Vagina (tissue), 2 donors: ENCODE measurements at places on chromosomes 16 and 17. TPM values are rescaled to one million over a fixed set of nuclear protein-coding genes. Genes with fewer than 3 reads are reported as not detected.
A peak's percentile ranks its signal among the peaks of the same experiment; 100 is the strongest.

ALDH3A2 gene
- 268 TPM for total RNA-seq

B3GNT9 gene
- 12.8 TPM for total RNA-seq

DNA sequence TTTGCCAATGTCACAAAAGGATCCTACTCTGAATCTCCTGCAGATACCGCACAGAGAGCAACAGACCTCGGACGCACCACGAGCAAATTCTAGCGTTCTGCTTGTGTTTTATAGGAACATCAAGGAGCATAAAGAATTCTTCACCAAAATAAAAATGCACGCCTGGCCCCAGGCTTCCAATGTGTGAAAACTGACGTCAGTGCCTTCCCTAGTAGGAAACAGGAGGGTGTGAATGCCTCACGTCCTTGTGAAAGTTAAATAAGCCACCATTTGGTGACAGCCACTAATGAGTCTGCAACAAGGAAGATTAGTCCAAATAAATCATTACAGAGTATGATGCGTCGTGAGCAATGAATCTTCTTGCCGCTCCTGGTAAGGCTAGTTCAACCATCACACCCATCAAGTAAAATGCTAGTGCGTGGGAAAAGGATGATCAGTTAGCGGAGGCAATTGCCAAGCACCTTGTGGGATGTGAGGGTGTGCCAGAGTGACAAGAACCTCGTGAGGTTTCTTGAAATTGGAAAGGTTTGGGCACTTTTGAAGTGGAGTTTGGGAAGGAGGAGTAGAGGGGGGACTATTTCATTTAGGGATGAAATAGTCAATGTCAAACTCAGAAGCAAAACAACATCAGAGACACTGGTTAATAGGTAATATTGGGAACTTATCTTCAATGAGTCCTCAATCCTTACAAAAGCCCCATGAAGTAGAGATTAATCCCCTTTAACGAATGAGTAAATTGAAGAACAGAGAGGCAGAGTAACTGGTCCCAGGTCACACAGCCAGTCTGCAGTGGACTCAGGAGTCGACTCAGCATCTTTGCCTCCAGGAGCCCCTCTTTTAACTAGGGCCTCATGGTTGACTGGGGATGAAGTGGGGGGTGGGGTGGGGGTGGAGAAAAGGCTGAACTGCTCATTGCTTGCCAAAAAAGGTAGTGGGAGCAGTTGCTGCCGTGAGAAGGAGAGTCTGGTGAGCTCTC is 238.8 kb downstream of the SLC39A11 start:
- no peak for DNase-seq
- H3K27me3 ChIP-seq = no peaks in the 10 kb centered on the region
- H3K4me3 ChIP-seq = no peak overlapping the region
- no peaks in the 10 kb centered on the region for H3K4me1 ChIP-seq
- no peaks in the 10 kb centered on the region for H3K36me3 ChIP-seq

DNA sequence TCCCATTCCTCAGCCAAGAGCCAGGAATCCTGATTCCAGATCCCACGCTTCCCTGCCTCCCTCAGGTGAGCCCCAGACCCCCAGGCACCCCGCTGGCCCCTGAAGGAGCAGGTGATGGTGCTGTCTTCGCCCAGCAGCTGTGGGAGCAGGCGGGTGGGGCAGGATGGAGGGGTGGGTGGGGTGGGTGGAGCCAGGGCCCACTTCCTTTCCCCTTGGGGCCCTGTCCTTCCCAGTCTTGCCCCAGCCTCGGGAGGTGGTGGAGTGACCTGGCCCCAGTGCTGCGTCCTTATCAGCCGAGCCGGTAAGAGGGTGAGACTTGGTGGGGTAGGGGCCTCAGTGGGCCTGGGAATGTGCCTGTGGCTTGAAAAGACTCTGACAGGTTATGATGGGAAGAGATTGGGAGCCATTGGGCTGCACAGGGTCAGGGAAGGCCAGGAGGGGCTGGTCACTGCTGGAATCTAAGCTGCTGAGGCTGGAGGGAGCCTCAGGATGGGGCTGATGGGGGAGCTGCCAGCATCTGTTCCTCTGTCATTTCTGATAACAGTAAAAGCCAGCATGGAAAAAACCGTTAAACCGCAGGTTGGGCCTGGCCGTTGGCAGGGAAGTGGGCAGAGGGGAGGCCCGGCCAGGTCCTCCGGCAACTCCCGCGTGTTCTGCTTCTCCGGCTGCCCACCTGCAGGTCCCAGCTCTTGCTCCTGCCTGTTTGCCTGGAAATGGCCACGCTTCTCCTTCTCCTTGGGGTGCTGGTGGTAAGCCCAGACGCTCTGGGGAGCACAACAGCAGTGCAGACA is at the start of gene SPN:
Gene SPN, plus strand, starts transcription at position 232 of the 791 bp plus-strand sequence. Its CDS starts 482 bp downstream, at position 714.
- no peaks in the 10 kb centered on the region for H3K27me3 ChIP-seq
- no peak for DNase-seq
- peaks cover 16% of the 10 kb centered on the region for H3K4me1 ChIP-seq
- peak within 1 kb of the TSS; percentile 16 for H3K4me3 ChIP-seq
- no peaks in the 10 kb centered on the region for H3K36me3 ChIP-seq

DNA sequence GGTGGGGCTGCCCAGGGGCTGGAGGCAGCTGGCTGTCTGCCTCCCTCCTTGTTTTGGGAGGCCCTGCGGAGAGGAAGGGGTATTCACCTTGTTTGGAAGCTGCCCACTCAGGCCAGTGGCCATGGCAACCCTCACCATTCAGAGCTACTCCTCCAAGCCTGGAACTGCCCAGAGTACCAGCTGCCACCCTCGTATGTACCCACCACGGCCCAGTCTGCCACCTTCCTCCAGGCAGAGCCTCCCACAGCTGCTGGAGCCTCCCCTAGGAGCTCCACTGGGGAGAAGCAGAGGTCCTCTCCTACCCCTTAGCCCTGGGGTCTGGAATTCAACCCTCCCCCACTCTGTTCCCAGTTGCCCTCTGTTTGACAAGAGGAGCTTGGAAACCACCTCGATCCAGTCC is 90.7 kb downstream of the AXIN2 start:
- no peaks in the 10 kb centered on the region for H3K4me1 ChIP-seq
- H3K27me3 ChIP-seq = no peaks in the 10 kb centered on the region
- no peak for DNase-seq
- no peak overlapping the region for H3K27ac ChIP-seq
- no peak overlapping the region for H3K4me3 ChIP-seq
- H3K36me3 ChIP-seq = no peaks in the 10 kb centered on the region

- no peaks in the 10 kb centered on the region for H3K36me3 ChIP-seq
- no peak overlapping the region for H3K27ac ChIP-seq
- no peak for DNase-seq
- H3K4me3 ChIP-seq = no peak overlapping the region
These were observed 228.5 kb upstream of the PMFBP1 start for GRCh38 chr16:72400257-72401083.

DNA sequence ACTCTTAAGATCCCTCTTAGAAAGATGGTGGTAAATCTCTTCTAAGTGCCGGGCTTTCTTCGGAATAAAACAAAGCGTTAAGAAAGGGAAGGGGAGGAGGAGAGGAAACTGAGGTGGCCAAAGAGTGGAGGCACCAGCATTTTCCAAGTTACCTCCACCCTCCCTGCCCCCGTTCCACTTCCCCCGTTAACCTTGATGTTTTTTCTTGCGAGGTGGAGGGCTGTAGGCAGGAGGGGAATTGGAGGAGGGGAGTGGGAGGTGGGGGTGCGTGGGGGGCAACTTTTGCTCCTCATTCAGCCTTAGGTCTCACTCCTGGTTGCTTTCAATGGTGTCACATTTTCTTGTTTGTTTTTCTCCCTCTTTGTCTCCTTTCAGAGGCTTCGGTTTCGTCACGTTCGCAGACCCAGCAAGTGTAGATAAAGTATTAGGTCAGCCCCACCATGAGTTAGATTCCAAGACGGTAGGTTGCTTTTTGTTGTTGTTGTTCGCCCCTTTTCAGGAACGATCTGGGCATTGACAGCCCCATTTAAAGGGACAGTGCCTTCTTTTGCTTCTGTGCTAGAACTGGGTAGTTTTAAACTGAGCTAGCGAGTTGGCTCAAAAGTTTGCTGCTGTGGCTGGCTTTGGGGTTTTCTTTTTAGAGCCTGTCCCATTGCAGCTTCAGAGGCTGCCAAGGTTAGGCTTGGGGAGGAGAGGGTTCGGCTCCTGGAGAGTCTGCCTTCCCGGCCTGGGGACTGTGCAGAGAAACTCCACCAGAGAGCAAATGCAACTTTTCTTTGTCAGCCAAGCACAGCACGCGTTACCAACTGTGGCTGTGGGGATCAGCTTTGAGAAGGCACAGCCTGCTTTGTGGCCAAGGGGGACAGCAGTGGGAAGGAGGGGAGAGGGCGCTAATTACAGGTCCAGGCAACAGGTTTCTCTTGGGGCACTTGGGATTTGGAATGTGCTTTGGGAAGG is 1.9 kb downstream of the MSI2 start:
- H3K27ac ChIP-seq = peak overlapping the region; percentile 28
- DNase-seq = peak; percentile 84
- no peaks in the 10 kb centered on the region for H3K27me3 ChIP-seq
